NCI-H2171 treated with DMSO at 0.1 percent for 48 hours (cell line): ENCODE measurements at places on chromosomes 7 and 10.

GRCh38 chr7:12013983-12014382 lies 182.0 kb upstream of the THSD7A start:
- no peak for DNase-seq

- DNase-seq = peak; percentile 61
Measured at GRCh38 chr7:80027611-80028173, 106.9 kb upstream of the GNAI1 start.

DNA sequence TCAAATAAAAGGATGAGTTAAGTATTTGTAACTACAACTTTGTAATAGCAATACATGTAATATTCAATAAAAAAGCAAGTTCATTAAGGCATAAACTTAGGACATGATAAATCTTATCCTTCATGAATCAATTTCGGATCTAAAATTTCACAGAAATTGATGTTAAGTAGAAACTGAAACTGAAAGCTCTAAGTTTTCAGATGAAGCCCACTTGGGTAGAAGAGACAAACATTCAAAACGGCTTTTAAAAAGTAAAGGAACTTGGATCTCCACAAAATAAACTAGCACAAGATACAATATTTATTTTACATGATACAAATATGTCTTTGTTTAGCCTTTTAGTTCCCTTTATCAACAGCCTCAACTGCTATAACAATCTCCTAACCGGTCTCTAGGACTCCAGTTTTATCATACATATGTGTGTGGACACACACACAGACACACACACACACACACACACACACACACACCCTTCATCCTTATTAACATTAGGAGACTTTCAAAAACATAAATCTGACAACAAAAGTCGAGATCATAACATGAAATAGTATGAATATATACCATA lies 83.7 kb downstream of the USP6NL start:
- DNase-seq = no peak

DNA sequence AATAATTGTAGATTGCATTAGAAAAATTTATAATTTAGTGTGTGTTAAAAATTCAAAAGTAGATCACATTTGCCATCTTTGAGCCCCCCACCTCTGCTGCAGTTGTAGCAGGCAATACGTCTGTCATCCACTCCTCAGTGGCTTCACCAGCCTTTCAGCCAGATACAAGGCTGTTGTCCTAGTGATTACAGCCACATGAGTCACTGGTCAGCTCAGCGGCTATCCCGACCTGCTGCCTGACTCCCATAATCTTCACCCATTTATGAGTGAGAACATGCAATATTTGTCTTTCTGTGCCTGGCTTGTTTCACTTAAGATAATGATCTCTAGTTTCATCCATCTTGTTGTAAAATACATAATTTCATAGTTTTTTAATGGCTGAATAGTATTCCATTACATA lies 9.2 kb downstream of the OR2A5 start:
- no peak for DNase-seq

GRCh38 chr10:16995867-16996529 lies 133.6 kb downstream of the CUBN start:
- DNase-seq = no peak

- DNase-seq = no peak
Measured at GRCh38 chr7:157784041-157784835, 447.4 kb downstream of the DNAJB6 start.

GRCh38 chr10:21497177-21497807 lies 28.2 kb downstream of the SKIDA1 start:
- DNase-seq = peak; percentile 72
